ENCODE measurements at places on chromosomes 16 and 17.

DNA sequence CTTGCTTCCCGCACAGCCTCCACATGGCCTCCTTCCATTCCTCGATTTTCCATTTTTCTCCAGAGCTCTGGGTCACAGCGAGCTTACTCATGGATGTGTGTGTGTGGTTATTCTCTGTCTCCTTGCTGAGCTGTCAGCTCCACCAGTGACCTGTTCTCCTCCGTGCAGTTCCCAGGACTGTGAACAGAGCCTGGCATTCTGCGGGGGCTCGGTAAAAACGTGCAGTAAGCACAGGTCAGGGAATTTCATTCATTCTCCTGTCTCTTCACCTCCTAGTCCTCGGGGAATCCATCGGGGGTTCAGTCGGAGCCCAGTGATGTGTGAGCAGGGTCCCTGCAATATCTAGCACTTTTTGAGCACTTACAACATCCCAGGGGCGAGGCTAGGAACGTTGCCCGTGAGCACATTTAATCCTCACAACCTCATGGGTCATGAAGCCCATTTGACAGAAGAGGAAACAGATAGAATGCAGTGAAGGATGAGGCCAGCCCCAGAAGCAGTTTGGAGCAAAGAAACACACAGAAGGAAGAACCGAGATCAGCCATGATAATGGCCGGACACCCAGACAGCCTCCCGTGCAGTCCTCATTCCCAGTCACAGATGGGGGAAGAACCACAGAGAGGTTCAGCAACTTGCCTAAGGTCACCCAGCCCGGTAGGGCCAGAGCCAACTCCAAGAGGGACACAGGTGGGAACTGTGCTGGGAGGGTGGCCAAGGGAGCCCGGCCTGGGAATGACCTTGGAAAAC is 183.2 kb upstream of the GSE1 start:
- no peak for DNase-seq

GRCh38 chr16:66569827-66570405 is 3.7 kb downstream of the CMTM1 start:
- no peak for DNase-seq

GRCh38 chr16:14098081-14098480 is 27.0 kb downstream of the MRTFB start:
- no peak for DNase-seq

DNA sequence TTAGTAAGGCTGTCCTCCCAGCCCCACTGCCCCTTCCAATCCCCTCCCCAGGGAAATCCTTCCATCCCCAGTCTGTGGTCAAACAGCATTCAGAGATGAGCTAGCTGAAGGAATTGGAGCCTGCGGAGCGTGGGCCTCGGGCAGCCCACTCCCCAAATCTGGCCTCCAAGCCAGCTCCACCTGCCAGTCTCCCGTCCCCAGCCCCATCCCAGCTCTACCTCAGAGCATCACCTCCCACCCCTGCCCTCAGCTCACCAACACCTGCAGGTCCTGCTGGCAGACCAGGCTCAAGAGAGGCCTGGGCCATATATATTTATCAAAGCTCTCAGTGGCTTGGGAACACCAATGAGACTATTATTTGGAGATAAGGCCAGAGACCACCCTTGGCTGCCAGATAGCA is 5.2 kb upstream of the SPPL2C start:
- DNase-seq, result no peak

DNA sequence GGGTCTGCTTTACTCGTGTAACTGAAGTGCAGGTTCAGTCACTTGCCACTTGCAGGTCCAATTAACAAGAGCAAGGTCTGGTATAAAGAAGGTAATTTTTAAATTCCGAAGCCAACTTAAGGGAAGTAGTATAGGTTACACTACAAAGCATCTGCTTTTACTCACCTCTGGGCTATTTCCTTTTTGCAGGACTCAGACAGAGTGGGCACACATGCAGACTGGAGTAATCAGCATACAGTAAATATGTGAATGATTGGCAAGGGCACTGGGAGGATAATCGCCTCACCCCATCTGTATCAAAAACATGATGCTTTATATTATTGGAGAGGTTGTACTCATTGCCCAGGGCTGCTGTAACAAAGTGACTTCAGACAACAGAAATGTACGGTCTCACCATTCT is 160.1 kb upstream of the CDH5 start:
- no peak for DNase-seq

- DNase-seq, result no peak
Observed at GRCh38 chr17:51491416-51491815, 231.1 kb downstream of the UTP18 start.

DNA sequence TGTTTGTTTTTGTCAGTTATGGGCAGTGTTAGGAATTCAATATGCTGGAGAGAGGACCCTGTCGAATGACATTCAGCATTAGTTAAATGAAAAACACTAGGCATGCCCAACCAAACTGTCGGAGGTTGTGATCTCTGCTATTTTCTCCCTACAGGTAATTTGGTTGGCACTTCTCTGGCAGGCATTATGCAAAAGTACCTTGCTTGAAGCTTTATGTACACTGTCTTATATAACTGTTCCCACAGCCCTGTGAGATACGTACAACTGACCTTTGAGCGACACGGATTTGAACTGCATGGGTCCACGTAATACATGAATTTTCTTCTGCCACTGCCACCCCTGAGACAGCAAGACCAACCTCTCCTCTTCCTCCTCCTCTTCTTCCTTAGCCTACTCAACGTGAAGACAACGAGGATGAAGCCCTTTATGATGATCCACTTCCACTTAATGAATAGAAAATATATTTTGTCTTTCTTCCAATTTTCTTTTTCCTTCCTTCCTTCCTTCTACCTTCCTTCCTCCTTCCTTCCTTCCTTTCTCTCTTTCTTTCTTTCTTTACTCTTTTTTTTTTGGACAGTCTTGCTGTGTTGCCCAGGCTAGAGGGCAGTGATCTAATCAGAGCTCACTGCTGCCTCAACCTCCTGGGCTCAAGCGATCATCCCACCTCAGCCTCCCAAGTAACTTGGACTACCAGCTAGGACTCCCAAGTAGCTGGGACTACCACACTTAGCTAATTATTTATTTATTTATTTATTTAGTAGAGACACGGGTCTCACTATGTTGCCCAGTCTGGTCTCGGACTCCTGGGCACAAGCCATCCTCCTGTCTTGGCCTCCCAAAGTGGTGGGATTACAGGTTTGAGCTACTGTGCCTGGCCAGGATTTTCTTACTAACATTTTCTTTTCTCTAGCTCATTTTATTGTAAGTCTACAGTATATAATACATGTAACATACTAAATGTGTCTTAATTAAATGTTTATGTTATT is 77.3 kb downstream of the WIPI1 start:
- DNase-seq, result no peak

- no peak for DNase-seq
Observed at GRCh38 chr16:1674751-1675664, 3.1 kb upstream of the JPT2 start.

DNA sequence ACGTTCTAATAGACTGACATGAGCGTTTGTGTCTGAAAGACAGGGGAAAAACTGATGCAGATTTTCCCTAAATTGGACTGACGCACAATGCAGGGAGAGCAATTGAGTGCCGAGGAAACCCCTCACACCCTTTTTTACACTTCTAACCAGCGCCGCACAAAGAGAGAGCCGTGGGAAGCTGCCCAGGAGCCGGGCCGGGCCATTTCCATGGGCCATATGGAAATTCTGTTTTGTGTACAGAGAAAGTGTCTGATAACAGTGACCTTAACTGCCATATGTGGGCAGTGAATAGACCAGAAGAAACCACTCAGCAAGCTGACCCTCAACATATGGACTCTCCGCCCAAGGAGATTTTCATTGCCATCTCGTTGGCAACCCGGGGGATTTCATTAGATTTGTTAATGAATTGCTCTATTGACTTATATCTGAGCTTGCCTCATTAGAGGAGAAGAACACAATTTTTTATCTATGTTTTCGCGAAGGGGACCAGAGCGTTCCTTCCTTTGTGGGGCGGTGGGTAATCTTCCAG is 225.9 kb upstream of the IRX3 start:
- no peak for DNase-seq

Data from C1 segment of cervical spinal cord (tissue), 14 donors.